NB4 (cell line): ENCODE measurements at places on chromosomes 2 and 18.
A peak's percentile ranks its signal among the peaks of the same experiment; 100 is the strongest.

GRCh38 chr18:34108206-34108605 lies 116.5 kb downstream of the NOL4 start:
- no peak for DNase-seq

- DNase-seq: peak; percentile 31
Measured at GRCh38 chr18:80246445-80247392, 595 bp downstream of the PARD6G start.

- DNase-seq: peak; percentile 86
Measured at GRCh38 chr2:70132244-70133126, 45.2 kb downstream of the PCBP1 start.

DNA sequence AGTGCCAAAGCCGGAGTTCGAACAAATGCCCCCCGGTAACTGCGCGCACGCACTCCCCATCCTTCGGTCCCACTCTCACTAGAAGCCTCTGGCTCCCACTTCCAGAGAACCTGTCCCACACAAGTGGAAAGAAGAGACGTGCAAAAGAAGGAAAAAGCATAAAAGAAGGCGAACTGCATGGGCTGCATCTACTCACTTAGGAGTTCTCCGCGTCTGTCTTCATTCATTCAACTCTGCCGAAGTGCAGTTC lies 312 bp downstream of the NR4A2 start:
- DNase-seq: no peak

GRCh38 chr18:9756271-9756932 lies 48.3 kb downstream of the RAB31 start:
- no peak for DNase-seq

GRCh38 chr2:49972699-49973098 lies 818.4 kb upstream of the FSHR start:
- DNase-seq: no peak

DNA sequence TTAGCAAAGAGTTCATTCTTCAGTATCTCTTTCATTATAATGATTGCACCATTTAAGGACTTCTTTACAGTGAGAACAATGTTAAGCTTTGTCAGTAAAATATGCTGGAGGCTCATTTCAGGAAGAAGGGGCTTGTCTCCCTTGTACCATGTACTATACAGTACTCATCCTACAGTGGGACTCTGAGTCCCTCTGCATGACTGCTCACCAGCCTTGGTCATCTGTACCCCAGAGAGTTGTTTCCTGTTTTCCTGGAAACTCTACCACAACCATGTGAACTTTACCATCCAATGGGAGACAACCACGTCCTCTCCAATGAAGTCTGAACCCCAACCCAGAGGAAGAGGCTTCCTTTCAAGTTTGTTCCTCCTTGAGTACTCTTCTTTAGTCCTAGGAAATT lies 1171.1 kb upstream of the CRIM1 start:
- no peak for DNase-seq

DNA sequence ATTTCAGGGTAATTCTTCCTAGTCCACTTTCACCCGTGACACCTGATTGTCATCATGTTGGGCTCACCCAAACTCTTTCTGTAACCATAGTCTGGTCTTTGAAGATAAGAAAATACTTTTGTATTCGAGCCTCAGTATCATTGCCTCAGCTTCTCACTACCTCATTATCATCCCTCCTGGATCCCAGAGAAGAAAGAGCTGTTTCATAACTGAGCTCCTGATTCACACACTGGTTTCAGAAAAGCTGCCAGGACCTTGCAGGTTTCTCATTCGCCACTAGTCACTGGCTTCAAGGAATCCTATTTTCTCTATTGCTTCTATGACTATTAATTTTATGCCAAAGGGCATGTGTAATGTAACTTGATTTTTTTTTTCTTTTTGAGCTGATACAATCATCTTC lies 2.9 kb upstream of the CRIM1 start:
- no peak for DNase-seq

DNA sequence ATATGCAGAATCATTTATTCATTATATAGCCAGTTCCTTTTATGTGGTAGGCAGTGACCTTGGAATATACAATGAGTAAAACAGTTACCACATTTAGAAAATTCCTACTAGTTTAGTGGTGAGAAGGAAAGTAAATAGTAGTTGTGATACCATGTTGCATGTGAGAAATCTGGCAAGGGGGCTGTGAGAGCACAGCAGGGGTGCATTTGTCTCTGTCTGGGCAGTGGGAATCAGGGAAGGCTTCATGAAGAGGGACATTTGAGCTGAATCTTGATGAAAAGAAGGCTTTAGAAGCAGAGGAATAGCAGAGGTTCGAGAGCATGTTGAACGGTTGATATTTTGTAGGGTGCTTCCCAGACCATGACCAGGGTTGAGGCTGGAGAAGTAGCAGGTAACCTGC lies 78.7 kb downstream of the RAB3GAP1 start:
- no peak for DNase-seq

- no peak for DNase-seq
Measured at GRCh38 chr2:200101922-200102321, 146.5 kb downstream of the MAIP1 start.

DNA sequence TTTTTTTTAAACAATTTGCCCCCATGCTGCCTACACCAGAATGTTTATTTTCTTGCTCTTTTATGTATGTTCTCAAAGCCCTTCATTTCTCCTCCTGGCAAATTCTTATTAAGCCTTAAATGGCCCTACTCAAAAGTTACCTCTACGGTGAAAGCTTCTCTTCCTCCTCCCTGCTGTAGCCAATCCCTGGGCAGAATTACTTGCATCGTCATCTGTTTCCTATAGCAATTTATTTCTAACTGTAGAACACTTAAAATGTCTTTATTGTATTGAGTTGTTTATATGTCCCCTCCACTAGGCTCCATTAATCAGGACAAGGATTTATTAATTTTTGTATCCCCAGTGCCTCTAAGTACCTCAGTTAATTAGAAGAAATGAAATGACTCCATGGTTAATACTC lies 2.5 kb upstream of the RAD51AP2 start:
- no peak for DNase-seq

- DNase-seq: peak; percentile 69
Measured at GRCh38 chr2:164061129-164061746, 325.4 kb upstream of the FIGN start.

DNA sequence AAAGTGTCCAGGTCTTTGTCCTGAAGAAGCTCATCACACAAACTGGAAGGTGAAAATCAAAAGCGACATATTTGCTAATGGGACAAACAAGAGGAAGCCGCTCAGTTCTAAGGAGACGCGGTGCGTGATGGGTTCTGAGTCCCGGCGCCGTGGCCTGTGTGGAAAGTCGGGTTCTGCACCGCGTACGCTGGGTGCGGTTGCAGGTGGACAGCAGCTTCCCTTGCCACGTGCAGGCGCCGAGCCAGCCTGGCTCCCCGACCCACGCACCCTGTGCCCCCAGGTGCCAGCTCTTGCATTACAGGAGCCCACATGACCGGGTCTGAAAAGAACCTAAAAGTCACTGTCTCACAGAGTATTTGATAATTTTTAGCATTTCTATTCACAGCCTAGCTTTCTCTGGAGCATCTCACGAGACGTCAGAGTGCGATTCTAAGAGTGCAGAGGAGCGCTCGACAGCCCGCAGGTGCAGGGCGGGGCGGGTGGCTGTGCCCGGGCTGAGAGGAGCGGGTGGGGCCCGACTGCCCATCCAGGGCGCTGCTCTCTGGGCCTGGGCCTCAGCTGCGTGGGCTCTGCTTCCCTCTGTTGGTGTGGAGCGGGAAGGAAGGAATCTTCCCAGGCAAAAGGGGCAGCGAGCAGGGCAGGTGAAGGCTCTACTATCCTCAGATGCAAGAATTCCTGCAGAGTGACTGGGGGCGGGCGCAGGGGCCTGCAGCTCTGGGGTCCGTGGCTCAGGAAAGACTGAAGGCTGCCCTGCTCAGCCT lies 39.4 kb downstream of the MYT1L start:
- no peak for DNase-seq

GRCh38 chr2:51781691-51782090 lies 749.8 kb upstream of the NRXN1 start:
- no peak for DNase-seq

DNA sequence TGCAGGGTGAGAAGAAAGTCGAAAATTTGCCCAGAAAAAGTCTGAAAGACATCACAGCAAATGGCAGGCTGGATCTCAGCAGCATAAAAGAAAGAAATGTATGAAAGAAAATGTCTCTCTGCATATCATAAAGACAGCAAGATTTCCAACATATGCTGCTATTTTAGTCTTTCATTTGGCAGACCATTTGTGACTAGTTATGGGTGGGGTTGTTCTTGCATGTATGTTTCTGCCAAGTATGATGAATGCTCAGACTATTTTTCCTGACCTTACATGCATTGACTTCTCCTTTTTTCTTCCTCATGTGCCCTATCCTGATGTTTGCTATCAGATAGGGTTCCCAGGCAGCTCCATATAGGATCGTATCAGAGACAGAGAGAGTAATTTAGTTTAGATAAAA lies 58.5 kb upstream of the PARD3B start:
- no peak for DNase-seq

- peak; percentile 33 for DNase-seq
Measured at GRCh38 chr2:68812251-68812650, 58.9 kb downstream of the BMP10 start.

DNA sequence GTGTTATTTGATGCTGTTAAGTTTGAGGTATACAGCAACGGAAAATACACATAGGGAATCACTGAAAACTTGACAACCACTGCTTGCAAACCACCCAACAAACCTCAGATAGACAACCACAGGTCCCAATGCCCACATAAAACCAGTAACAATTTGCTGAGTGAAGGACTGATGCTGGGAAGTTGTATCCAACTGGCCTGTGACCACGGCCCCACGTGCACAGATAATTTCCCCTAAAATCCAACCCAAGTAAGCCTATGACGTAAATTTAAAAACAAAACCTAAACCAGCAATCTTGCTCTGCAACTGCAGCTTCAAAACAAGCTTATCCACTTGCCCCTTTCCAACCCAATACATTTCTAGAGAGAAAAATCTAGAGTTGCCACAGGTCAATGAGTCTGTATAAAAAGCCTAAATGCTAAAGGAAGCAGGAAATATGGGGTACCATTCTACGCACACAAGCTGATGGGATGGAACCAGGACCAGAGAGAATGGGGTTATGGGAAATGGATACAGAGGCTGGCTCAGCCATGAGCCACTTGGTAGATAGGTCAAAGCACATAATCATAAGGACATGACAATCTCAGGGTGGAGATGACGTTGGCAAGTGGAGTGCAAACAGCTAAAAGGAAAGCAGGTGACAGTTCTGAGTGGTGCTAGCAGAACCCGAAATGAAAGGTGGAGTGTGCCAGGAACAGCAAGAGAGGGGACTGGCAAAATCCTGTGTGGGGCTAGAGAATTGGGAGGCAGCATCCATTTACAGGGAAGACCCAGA lies 27.8 kb upstream of the CREB1 start:
- DNase-seq: peak; percentile 30

DNA sequence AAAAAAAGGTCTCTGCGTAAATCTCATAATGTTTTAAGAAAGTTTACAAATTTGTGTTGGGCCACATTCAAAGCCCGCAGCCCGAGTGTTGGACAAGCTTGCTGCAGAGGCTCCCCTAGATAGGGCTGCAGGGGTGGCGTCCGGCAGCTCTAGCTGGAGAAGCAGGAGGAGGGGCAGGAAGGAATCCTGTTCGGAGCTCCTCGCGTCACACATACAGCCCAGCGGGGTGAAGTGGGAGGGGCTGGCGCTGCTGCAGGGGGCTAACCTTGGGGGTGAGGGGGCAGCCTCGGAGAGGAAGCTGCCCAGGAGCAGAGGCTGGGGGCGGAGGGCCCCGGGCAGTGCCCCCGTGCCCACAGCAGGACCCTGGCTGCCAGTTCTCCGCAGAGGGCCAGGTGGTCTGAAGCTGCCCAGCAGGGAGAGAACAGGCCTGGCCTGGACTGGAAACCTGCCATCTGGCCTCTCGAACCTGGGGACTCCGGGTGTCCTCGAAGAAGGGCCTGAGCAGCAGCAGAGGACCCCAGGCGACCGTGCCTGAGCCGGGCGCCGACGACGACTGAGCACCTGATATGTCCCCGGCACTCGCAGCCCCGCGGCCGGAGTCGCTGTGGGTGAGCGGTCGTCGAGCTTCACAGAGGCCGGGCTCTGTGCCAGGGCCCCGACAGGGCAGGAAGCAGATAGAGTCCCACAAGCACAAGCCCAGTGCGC lies 2.6 kb upstream of the GPR35 start:
- no peak for DNase-seq

- no peak for DNase-seq
Measured at GRCh38 chr18:80200932-80201672, 46.2 kb downstream of the PARD6G start.

DNA sequence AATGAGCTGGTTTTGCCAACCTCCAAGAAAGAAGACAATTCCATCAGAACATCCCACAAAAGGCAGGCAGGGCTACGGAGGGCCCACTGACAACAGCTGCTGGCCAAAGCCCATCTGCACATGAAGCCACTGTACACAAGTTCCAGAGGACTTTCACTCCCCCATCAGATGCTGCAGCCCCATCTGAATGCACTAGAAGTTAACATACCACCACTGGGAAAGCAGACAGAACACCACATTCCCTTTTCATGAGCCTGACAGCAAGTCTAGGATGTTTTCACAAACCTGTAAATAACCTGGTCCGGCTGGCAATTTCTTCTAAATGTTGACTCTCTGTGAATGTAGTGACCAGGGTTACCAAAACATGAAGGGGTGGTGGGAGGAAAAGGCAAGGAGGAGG lies 41.5 kb downstream of the CCBE1 start:
- DNase-seq: no peak

DNA sequence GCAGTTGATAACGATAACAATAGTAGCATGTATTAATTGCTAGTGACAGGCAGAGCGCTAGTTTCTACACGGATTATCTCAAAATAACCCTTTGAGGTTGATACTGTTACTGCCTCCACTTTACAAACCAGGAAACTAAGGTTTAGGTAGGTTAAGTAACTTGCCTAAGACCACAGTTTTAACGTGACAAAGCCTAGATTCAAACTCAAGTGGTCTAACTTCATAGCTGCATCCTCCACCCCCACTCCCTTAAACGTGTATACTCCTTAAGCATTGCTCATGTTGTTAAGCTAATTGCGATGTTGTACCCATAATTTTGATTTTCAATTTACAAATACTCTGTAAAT lies 1.2 kb downstream of the ME2 start:
- DNase-seq: peak; percentile 53

DNA sequence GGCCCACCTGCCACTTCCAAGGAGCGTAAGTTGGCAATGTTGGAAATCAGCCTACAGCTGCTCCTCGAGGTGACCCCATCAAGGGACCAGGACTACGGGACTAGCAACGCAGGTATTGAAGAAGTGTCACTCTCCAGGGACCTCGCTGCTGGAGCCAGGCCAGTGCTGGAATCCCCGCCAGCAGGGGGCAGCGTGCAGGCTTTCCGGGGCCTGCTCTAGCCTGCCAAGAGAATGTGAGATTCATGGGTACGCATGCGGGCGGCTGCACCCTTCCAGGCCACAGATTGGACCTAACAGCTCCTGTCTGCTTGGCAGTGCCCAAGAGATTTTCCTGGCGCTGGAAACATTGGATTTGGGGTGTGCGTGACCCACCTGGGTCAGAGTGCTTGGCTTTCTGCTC lies 182.8 kb upstream of the RAB12 start:
- DNase-seq: peak; percentile 40
